ENCODE measurements at places on chromosomes 1 and 21.

- no peak for DNase-seq
Observed at GRCh38 chr1:59510249-59510648, 213.4 kb downstream of the FGGY start.

- DNase-seq, result peak; percentile 16
Observed at GRCh38 chr21:32994305-32994704, 31.4 kb upstream of the OLIG2 start.

DNA sequence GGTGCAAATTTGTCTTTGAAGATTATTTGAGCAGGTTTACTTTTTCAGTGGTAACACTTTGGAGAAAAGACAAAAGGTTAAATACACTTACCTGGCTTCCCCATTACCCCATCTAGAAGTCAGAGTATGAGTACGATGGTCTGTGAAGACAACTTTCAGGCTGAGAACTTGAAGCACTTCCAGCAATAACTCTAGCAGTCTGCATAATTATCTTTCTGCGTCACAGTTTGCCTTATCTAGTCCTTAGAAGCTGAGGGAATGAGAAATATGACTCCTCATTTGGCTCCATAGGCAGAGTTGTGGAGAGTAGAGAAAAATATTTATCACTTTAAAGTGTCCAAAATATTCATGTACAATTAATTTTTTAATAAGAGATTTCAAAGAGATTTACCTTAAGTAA is 323.4 kb upstream of the CAMK1G start:
- no peak for DNase-seq

GRCh38 chr21:45894906-45895777 is 86.4 kb upstream of the COL6A1 start:
- no peak for DNase-seq

GRCh38 chr1:116981521-116982037 is 20.0 kb upstream of the CD101 start:
- no peak for DNase-seq

GRCh38 chr1:232059726-232060374 is 433.3 kb downstream of the DISC1 start:
- no peak for DNase-seq

DNA sequence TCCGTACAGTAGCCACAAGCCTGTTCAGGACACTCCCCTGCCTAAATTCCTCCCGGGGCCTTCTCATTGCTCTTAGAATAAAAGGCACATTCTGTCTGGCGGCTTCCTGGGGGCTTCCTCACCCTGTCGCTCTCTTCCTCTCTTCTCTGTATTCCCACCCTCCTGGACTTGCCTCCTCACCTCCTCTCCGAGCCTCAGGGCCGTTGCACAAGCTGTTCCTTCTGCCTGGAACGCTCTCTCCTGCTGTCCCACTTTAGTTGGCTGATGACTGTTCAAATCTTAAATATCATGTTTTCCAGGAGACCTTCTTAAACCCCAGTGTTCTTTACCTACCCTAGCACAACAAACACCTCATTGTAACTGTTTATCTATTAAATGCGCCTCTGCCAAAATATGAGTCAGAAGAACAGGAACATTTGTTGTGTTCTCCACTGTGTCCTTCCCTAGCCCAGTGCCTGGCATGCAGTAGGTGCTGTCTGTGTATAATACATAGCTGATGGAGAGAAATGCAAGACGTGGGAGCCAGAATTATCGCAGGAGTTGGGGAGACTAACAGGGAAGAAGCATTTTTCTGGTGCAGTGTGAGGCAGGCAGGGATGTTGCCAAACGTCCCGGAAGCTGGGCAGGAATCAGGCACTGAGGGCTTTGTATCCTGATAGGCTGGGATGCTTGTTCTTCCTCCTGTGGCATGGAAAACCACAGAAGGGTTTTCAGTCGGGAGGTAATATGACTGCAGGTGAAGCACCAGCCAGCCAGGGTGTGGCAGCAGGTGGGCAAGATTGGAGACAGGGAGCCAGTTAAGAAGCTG is 24.1 kb upstream of the THRAP3 start:
- DNase-seq, result peak; percentile 55

- peak; percentile 44 for DNase-seq
Observed at GRCh38 chr1:185719021-185719420, 15.2 kb upstream of the HMCN1 start.

GRCh38 chr21:42350318-42350910 is 380 bp downstream of the TFF2 start:
- no peak for DNase-seq
